ENCODE measurements at places on chromosomes 2 and 18. TPM values are rescaled to one million over a fixed set of nuclear protein-coding genes. Genes with fewer than 3 reads are reported as not detected.

The POU3F3 gene
- 0.59 TPM for total RNA-seq

The INHA gene
- 0.10 TPM for total RNA-seq

The FAM110C gene
- total RNA-seq: 3.6 TPM

The CXCR4 gene
- total RNA-seq: 51.5 TPM

The RIT2 gene
- total RNA-seq: not detected

The ERFE gene
- 0.30 TPM for total RNA-seq

The TXNDC2 gene
- total RNA-seq: not detected

The SERPINB11 gene
- not detected for total RNA-seq

The RUFY4 gene
- 0.10 TPM for total RNA-seq

The ZNF142 gene
- total RNA-seq: 8.7 TPM

The RAD51AP2 gene
- total RNA-seq: 0.20 TPM

The RGPD6 gene
- 71.9 TPM for total RNA-seq

The HDAC4 gene
- 22.8 TPM for total RNA-seq

The CBLN2 gene
- total RNA-seq: 2.0 TPM

GRCh38 chr2:168751104-168751740, 51.2 kb upstream of the NOSTRIN start:
- DNase-seq: peak; percentile 10

DNA sequence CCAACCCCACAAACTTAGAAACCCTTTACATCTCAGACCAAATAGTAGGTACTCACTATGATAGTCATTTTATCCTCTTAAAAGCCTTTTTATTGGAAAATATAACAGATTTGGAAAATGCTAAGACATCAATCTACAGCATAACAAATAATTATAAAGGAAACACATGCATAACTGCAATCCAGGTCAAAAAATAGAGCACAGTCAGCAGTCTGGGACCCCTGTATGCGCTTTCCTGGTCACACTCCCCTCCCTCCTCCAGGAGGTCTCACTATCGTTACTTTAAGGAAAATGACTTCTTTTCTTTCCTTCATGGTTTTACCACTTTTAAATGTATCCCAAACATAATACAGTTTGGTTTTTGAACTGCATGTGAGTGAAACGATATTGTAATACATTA, 90.5 kb upstream of the CCDC150 start:
- no peak for DNase-seq

- no peak for DNase-seq
Measured at GRCh38 chr2:174059178-174059883, 94.2 kb upstream of the SP3 start.

DNA sequence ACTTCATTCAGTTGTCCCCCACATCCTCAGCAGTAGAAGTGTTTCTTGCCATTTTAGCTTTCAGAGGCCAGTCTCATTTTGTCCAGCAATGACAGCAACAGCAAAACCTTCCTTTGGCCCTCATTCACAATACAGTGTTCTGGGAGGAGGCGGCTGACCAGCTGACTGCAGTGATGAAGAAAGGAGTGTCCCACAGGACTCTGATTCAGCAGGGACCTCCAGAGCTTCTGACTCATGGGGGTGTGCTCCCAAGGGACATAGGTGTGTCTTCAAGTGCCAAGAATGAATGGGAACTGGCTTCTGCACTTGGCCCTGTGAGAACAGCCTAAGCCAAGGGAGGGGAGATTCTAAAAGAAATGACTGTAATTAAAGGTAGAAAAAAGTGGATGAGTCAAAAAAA, 147.0 kb upstream of the PELI1 start:
- DNase-seq: no peak

GRCh38 chr2:219626540-219626939, 890 bp upstream of the SLC4A3 start:
- DNase-seq: no peak

GRCh38 chr2:189498205-189498604, 56.9 kb downstream of the WDR75 start:
- no peak for DNase-seq

- DNase-seq: peak; percentile 1
Measured at GRCh38 chr2:159840616-159841015, 42.6 kb upstream of the CD302 start.

DNA sequence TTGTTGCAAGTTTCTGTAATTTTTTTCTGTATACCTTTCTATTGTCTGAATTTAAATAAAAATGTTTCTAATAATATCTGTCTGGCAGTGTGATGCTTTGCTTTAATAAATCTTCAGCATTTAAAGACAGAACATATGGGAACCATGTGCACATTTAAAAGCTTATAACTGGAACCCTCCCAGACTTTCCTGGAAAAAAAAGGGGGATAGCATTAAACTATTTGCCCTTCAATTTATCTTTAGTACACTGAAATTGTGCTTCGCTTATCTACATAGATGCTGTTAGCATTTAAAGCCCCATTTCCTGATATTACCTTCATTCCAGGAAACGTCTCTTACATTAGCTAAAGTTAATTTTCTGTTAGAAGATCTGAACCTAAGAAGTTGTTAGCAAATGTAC, 64.6 kb downstream of the ZC3H6 start:
- DNase-seq: peak; percentile 41

GRCh38 chr2:204763974-204764703, 218.9 kb downstream of the PARD3B start:
- no peak for DNase-seq

- no peak for DNase-seq
Measured at GRCh38 chr2:28437149-28437835, 44.6 kb downstream of the FOSL2 start.

GRCh38 chr2:112690853-112691401, 29.9 kb upstream of the NT5DC4 start:
- DNase-seq: no peak

GRCh38 chr2:71671203-71671854, 218.0 kb downstream of the DYSF start:
- DNase-seq: no peak

DNA sequence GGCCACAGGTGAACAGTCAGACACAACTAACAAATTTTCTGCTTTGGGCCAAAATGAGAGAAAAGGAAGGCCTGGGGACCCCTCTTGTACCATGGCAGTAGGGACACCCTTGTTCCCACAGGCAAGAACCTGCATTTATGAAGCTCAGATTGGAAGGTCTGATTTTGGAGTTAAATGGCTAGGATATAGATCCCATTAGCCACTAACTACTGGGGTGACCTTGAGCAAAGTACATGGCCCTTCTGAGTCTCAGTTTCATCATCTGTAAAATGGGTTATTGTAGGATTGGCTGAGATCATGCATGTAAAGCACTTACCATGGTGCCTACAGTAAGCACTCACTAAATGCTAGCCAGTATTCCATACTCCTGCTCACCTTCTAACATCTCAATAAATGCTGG, 101.6 kb upstream of the DAPL1 start:
- no peak for DNase-seq

DNA sequence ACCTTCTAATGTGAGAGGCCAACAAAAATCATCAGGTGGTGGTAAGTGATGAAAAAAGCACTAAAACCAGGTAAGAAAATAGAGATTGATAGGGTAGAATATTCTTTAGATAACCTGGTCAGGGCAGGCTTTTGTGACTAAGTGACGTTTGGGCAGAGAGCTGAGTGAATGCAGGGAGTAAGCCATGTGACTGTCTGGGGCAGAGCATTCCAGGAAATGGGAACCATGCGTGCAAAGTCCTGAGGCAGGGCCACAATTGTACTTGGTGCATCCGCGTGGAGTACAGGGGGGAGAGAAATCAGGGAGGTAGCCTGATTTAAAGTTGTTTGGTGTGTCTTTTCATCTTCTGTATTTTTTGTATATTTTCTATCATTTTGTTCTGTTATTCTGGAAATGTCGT, 102.5 kb downstream of the LYPD6B start:
- DNase-seq: no peak

DNA sequence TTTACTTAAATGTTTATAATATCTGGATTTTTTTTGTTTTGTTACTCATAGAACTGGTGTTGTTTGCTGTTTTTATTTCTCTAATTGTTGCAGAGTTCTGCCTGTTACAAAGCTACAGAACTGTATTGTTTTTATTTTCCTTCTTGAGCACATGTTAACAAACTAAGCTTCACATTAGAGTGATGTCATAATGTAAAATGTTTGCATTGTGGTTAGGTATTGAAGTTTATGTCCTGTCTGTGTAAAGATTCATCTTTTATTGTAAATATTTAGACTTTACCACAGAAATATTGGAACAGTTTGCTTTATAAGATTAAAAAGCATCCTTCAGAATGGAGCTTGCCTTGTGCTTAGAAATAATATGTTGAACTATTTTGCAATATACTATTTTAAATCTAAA, 67.7 kb downstream of the CLIP4 start:
- DNase-seq: no peak

DNA sequence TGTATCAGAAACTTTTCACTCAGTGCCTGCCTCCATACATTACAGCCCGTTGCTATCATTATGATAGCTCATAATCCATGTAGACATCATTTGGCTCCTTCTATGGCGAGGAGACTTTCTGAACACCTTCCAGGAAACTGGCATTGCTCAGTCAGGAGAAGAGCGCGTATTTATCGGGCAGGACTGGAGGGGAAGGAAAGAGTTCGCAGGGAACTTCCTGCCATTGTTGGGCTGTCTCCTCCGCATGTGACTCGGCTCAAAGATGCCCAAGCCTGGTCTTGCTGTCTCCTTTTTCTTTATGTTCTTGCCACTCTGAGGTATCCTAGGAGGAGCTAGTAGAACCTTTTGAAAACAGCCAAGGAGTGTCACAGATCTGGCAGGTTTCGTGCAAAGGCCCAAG, 156.8 kb downstream of the CTIF start:
- DNase-seq: no peak

GRCh38 chr2:37848451-37848850, 76.6 kb upstream of the RMDN2 start:
- DNase-seq: no peak

DNA sequence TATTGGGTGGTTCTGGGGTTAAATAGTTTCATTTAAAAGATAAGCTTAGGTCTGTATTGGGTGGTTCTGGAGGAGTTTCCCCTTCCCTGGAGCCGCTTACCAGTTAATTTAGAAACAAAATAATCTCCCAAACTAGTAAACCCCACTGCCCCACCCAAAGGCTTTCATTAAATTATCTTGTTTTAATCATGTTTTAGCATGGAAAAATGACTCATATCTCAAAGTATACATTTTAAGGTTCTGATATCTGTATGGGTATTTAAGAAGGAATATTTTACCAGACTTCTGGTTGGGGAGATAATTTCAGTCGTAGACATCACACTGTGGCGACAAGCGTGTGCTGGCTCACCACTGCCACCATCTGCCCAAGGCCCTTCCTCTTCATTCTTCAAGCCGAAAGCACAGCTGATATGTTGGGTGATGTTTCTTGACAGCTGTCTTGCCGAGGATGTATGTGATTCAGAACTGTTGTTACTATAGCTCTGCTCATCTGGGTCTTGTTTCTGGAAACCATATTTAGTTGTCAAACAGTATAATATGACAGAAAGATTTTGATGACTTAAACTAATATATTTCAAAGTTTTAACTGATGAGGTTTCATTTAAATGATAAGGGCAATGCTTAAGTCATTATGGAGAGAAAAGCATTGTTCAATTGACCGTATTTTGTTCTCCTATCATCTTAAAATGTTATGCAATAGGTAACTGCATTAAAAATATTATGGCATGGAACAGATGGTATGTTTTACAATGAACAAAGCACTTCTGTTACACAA, 5.1 kb downstream of the FIGLA start:
- peak; percentile 58 for DNase-seq

- no peak for DNase-seq
Measured at GRCh38 chr2:16619576-16620245, 45.9 kb downstream of the CYRIA start.

Data from skin of body (tissue), 3 donors.